Right renal cortex interstitium (tissue), 3 donors: ENCODE measurements at places on chromosomes 12 and 14. TPM values are rescaled to one million over a fixed set of nuclear protein-coding genes. Genes with fewer than 3 reads are reported as not detected.

DNA sequence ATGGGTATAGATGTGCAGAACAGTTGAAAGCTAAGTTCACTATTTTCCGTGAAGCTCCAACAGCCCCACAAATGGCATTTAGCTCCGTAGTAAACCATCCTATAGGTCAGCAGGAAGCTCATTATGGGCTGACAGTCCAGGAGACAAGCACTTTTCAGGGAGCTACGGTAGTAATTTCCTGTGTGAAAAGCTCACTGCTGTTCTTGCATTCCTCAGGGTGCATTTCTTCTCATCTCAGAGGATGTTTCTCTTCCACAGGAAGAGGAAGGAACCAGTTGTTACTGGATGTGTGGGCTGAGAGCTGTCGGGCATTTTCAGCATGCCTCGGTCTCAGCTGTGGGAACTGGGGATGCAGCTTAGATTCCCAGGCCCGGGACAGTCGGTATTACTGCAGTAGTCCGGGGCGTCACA lies 72.8 kb downstream of the GALNT4 start:
- DNase-seq, result no peak

ZNF385A gene
- 10.1 TPM for polyA plus RNA-seq

GRCh38 chr14:104432611-104433231 lies 146.8 kb upstream of the C14orf180 start:
- DNase-seq, result no peak

LPCAT3 gene
- polyA plus RNA-seq, result 68.3 TPM

SEL1L gene
- 85.8 TPM for polyA plus RNA-seq

DNA sequence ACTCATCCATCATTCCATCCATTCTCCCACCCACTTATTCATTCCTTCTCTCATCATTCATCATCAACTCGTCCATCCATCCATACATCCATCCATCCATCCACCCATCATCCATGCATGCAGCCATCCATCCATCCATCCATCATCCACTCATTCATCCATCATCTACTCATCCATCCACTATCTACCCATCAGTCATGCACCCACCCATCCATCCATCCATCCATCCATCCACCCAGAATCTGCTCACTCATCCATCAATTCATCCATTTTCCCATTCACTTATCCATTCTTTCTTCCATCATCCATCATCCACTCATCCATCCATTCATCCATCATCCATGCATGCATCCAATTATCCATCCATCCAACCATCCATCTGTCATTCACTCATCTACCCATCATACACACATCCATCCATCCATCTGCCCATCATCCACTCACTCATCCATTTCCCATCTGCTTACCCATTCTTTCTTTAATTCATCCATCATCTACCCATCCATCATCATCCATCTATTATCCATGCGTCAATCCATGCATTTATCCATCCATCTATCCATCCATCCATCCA lies 107.1 kb upstream of the WSCD2 start:
- DNase-seq, result no peak
